A549 treated with GW870086 at 1 μM for 4 hours (cell line): ENCODE measurements at places on chromosomes 2 and 18. TPM values are rescaled to one million over a fixed set of nuclear protein-coding genes. Genes with fewer than 3 reads are reported as not detected.

Gene CFC1
- total RNA-seq = 0.09 TPM in 1 of 5 replicates, not detected in the others

Gene ALPI
- total RNA-seq = 0.06 to 0.15 TPM in 2 of 5 replicates, not detected in the others

Gene ALLC
- 0.08 TPM in 1 of 5 replicates, not detected in the others for total RNA-seq

Gene GPR55
- not detected in 5 replicates for total RNA-seq

Gene GLI2
- total RNA-seq = 16.9 to 27.3 TPM (median 22.9 TPM) in 5 replicates

Gene GRHL1
- 0.65 to 1.4 TPM (median 0.85 TPM) in 5 replicates for total RNA-seq
